ENCODE measurements at places on chromosomes 16 and 17. TPM values are rescaled to one million over a fixed set of nuclear protein-coding genes. Genes with fewer than 3 reads are reported as not detected.

GRCh38 chr16:86497551-86498021 lies 12.7 kb upstream of the FOXF1 start:
- no peak for DNase-seq

DNA sequence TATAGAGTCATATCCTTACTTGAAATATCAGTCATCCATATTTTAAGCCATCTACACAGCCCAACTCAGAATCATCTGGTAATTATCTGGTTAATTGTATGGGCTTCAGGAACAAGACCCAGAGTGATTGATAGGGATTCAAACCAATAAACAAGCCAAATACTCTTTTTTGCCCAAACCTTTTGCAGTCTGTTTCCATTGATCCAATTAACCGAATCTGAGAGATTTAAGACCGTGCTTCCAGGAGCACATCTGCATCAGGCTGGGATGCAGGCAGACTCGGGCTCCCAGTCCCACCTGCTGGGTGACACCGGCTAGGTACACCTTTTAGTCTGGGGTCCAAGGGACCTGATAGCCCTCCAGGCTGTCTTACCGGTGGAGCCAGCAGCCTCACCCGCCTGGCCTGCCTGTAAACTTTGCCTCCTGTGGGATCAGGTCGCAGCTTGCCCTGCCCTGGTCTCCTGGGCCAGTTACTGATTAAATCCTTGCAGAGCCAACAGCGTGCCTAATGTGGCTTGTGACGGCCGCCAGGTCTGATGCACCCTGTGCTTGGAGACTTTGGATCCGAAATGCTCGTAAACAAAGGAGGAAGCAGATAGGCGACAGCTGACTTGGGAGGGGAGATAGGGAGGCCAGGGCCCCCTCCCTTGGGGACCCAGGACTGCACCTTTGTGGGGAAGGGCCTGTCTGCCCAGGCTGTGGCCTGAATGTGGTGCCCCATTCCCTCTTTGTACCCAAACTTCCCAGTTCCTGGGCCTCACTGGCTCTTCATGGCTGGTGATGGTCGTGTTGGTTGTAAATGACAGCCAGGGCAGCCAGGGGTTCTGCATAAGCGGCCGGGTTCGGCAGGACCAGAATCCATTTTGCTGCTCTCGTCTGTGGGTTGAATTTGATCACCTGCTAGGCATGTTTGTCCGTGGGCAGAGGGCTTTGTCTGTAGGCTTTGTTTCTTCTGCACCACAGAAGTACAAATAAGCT lies 3.8 kb downstream of the CMIP start:
- DNase-seq = peak; percentile 80

DNA sequence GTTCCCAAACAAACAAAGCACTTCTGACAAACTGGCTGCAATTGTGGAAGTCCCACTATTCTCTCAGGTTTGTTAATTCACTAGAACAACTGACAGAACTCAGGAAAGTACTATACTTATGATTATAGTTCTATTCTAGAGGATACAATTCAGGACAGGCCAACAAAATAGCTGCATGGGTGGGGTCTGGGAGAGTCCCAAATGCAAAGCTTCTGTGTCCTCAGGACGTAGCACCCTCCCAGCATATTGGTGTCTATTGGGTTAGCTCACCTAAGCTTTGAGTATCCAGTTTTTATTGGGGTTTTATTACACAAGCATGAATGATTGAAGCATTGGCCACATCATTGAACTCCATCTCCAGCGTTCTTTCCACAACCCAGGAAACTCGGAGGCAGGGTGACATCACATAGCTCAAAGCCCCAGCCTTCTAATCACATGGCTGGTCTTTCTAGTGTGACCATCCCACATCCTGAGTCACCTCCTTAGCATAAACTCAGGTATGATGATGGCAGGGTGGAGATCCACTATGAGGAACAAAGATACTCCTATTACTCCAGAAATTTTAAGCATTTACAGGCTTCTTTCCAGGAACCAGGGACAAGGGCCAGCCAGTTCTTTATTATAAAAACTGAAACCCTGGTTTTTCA lies 43.9 kb upstream of the CCNF start:
- DNase-seq = peak; percentile 10

- DNase-seq = peak; percentile 87
These were observed 167.5 kb downstream of the RAB11FIP4 start for GRCh38 chr17:31558748-31559583.

GRCh38 chr17:75843577-75844529 lies at the start of gene UNC13D:
UNC13D (minus strand) TSS chr17:75844404; CDS start chr17:75844337, 67 bp downstream.
- peak; percentile 50 for DNase-seq

GRCh38 chr16:4208341-4208751 lies 33.5 kb downstream of the SRL start:
- no peak for DNase-seq

DNA sequence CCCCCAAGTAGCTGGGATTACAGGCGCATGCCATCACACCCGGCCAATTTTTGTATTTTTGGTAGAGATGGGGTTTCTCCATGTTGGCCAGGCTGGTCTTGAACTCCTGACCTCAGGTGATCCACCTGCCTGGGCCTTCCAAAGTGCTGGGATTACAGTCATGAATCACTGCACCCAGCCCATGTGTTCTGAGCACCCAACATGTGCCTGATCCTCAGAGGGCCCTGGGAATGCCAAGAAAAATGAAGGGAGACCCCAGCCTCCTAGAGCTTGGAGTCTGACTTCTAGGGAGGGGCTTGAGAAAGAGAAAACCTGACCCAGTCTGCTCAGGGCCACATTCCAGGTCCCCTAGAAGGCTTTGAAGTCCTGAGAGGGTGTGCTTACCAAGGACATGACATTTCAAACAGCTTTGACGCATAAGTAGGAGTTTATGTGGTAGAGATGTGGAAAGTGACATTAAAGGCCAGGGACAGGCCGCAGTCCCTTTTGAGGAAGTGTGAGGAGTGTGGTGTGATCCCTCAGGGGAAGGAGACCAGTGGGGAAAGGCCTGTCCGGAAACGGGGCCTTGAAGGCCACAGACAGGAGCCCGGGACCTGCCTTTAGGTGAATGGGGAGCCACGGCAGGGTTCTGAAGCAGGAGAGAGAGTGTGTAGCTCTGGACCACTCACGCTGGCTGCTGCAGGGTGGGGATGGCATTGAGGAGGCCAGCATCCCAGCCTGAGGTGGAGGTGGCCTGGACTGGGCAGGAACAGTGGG lies 1.1 kb upstream of the CCL22 start:
- no peak for DNase-seq

GRCh38 chr16:85654251-85655095 lies 34.3 kb downstream of the GINS2 start:
- DNase-seq = no peak

- no peak for DNase-seq
These were observed 345.9 kb downstream of the C16orf95 start for GRCh38 chr16:86971251-86971650.

DNA sequence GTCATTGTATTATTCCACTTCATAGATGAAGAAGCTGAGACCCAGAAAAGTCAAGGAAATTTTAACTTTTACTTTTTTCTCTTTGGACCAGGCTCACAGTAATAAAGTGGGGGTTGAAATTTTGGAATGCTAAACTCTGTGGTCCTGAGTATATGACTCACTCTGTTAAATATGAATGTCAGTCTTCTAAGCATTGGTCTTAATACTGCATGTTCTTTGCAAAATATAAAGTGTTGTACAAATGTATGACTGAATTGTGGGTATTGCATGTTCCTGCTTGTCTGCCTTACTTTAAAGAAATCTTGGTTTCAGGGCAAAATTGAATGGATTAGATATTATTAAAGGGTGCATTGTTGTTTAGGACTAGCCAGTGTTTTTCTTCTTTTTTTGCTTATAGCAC lies 950.8 kb upstream of the GOT2 start:
- DNase-seq = no peak

DNA sequence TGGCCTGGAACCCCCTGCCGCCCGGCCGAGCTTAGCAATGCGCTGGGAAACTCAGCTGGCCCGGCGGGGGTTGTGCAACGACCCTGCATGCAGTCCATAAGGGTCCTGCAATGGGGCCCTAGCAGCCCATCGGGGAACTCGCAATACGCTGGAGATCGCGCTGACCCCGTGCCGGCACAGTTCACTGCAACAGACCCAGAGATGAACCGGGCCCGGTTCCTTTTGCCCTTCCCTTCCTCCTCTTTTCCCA lies 375 bp downstream of the SLC25A11 start:
- DNase-seq = no peak

DNA sequence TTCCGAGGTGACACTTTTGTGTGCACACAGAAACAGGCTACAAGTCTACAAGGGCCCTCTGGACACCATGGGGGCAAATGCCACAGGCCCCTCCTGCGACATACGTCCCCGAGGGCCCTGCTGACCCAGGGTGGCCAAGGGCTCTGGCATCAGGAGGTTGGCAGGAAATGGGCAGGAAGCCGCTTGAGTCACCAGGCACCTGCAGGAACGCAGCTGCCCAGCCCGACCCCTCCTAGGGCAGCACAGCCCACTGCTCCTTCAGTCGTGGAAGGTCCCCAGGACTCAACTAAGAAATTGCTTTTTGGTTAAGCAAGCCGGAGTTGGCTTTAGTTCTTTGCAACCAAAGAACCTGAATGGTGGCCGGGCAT lies 8.1 kb downstream of the CORO7 start:
- no peak for DNase-seq

GRCh38 chr17:49341356-49341755 lies 20.7 kb downstream of the ZNF652 start:
- no peak for DNase-seq

DNA sequence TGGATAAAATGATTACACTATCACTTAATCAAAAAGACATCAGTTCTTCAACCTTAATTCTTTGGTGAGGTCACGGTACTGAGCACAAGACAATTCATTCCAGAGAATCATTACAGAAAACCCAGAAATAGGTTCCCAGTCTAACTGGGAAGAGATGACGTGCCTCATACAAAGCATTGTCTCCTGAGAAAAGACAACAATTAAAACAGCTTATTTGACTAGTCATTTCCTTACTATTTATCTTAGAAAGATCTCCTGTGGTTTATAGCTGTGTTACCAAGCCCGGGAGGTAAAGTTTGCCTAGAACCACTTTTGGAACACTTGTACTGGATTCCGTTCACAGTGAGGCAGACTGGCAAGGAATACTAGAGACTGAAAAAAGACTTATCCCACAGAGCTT lies 5.1 kb downstream of the PHF12 start:
- no peak for DNase-seq

DNA sequence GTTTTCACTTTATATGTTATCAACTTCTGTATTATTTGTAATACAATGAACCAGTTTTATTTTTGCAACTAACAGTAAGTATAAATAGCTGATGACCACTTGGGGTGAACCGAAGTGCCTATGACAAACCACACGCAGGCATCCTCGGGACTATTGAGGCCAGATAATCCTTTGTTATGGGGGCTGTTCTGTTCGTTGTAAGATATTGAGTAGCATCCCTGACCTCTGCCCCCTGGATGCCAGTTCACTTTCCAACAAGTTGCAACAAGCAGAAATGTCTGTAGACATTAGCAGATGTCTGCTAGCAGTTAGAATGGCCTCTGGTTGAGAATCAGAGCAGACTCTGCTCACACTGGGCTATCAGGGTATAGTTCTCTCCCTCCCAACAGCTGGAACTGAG lies 277.0 kb downstream of the WWOX start:
- DNase-seq = no peak

DNA sequence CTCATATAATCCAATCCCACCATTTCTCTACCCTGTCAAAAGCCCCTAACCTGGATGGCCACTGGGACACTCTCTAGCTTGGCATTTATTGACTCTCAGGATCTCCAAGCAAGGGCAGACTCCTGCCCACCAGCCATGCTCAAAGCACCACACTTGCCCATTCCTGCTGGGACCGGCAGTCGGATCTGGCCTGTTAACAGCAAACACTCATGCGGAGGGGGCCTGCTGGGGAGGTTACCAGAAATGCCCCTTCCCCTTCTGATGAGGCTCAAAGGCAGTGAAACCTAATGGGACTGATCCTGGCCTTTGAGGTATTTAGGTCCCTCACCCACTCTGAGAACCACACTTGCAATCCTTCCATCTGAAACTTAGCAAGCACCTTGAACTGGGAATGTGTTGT lies 6.5 kb upstream of the CCL1 start:
- DNase-seq = no peak

GRCh38 chr16:79943736-79944135 lies 343.2 kb upstream of the MAF start:
- DNase-seq = no peak

- no peak for DNase-seq
These were observed 35.4 kb downstream of the TMEM114 start for GRCh38 chr16:8554881-8555280.

Gene HSD11B2
- 18.3 TPM for total RNA-seq

Gene TCAP
- total RNA-seq = 2.2 TPM

Gene CRLF3
- 6.9 TPM for total RNA-seq

Gene CHMP6
- 12.7 TPM for total RNA-seq

Gene CLDN7
- total RNA-seq = 429 TPM

Gene SLFN12L
- not detected for total RNA-seq

Gene GFOD2
- total RNA-seq = 19.7 TPM

Gene WFDC1
- total RNA-seq = not detected

Gene CLDN6
- total RNA-seq = not detected
